ENCODE measurements at places on chromosomes 2 and 18.

GRCh38 chr2:191384829-191385228 is 139.6 kb downstream of the MYO1B start:
- DNase-seq = no peak

DNA sequence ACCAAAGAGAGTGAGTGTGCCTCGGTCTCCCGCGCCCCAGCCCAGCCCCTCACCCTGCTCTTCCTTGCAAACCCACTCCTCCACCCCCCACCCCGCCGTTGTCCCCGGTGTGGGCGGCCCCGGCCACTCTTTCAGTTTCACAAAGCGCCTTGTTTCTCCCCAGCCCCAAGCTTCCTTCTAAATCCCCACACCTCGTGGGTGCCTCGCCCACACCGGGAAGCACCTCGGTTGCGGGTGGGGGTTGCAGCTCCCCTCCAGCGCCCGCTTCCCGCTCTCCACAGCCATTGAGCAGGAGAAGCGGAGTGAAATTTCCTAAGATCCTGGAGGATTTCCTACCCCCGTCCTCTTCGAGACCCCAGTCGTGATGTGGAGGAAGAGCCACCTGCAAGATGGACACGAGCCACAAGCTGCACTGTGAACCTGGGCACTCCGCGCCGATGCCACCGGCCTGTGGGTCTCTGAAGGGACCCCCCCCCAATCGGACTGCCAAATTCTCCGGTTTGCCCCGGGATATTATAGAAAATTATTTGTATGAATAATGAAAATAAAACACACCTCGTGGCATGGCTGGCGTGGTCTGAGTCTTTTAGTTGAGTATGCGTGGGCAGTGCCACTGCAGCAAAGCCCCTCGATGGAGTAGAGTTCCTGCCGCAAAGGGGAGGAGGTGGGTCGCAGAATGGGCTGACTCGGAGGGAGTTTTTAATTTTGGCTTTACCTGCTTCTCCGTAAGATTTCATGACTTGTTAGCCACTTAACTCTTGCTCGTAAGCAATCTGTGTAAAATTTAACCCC is 848 bp downstream of the TMSB10 start:
- no peak for DNase-seq

DNA sequence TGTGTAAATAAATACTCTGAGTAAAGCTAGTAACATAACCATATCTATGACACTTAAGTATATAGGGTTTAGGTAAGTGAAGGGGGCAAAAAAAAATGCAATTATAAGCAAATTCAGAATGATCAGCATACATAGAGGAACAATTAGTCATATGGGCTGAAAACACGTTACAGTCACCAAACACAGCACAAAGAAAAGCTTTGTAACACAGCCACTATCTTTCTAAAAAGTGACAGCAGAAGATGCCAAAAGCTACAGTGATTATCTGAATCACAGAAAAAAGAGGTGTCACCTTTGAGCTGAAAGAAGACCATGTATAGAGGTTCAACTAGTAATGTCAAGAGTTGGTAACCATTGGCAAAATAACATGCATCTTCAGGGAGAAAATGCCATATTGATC is 115.5 kb downstream of the ERBB4 start:
- no peak for DNase-seq

DNA sequence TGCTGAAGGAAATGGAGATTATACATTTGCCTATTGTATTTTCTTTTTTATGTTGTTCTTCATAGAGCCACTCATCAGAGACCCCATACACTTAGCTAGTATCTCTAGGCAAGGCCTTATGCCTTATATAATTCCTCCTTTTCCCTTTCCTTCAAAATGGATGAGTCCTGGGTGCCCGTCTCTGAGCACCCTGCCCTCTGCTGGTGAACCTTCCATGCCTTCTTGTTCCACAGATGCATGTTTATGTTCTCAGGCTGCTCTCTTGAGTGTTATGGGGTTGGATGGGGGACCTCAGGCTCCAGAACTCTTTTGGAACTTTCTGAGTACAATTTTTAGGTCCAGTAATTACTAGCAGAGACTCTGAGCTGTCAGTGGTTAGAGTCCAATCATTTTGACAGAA is 368.6 kb upstream of the SPRED2 start:
- DNase-seq = no peak

DNA sequence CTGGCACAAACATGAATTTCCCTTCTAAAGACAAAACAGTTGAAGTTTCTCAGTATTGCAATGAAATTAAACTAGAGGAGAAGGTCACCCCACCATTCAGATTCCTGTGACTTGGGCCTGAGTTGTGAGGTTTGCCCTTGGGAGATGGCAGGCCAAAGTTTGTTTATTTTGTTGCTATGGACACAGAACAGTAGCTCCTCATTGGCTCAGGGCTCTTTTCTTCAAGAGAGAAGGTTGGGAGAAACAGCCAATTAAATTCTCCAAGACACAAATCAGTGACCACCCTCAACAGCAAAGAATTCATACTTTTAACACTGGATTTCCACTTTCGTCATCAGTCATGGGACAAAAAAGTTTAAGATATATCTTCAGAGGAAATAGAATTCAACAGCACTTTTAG is at the start of gene FLACC1:
TSS of gene FLACC1 (minus strand) at position 125 of the 400 bp plus-strand sequence. CDS start 5,941 bp downstream, outside the sequence.
- no peak for DNase-seq

DNA sequence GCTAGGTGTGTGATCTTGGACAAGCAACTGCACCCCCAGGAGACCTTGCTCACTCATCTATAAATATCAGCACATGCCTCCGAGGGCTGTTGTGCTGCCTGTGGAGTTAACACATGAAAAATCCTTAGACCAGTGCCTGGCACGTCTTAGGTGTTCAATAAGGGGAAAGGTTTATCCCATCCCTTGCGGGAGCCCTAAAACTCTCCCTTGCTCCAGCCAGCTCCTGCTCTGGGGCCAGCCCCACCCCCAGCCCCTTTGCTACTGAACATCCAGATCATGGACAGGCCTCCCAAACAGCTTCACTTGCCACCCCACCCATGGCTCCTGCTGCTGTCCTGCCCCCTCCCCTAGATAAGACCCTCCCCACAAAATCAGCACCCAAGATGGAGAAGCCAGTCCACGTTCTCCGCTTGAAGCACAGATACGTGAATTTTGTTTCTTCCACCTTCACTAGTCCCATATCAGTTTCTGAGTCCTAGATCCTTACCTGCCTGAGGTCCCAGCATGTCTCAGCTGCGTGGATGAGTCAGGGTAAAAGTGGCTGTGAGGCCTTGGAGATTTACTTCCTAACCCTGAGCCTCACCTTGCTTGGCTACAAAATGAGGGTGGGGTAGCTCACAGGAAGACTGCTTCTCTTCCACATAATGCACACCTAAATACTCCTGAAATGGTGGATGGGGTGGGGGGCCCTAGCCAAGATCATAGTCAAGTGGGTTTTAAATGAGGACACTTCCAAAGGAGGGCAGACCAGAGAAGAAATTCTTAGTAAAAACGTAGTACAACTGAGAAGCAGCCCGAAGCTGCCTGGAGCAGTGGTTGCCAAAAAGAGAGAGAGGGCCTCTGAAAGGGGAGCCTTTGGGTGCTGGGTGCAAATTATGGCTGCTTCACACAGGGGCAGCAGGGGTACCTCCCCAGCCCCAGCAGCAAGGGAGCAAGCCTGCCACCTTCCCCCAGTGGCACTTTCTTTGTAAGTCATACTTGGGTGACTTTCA is 40.4 kb downstream of the C1QL2 start:
- no peak for DNase-seq

DNA sequence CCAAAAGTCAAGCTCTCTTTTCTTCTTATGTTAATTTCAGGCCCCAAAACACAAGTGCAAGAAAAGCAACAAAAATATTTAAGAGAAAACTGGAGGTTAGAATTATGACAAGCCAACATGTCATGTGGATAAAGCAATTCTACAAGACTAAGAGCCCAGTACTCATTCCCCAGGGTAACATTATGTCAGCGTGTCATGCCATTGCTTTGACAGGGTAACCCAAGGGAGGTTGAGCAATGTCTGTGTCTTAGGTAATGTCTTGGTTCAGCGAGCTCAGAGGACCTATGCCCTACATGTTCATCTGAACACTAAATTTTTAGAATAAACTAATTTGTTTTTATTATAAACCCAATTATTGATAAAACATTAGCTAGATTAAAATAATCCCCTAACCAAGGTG is 173.2 kb upstream of the ZNF804A start:
- no peak for DNase-seq

- DNase-seq = no peak
These were observed 54.9 kb upstream of the MAP2 start for GRCh38 chr2:209368914-209369313.

DNA sequence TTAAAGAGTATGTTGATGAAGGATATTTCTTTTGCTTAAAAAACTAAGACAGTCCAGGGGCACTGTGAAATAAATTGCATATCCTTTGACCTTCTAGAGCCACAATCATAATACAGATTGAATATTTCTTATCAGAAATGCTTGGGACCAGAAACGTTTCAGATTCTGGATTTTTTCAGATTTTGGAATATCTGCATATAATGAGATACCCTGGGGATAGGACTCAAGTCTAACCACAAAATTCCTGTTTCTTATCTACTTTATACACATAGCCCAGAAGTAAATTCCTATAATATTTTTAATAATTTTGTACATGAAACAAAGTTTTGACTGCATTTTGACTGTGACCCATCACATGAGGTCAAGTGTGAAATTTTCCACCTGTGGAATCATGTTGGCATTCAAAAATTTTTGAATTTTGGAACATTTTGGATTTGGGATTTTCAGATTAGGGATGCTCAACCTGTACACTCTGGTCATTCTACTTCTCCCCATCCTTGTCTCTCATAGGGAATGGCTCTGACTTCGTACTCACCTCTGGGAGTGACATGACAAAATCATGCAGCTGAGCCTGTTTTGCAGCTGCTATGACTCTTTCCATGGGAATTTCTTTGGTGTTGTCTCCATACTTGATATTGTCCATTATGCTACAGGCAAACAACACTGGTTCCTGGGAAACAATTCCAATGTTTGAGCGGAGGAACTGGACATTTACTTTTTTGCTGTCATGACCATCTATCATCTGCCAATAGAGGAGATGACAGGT is 25.7 kb downstream of the G6PC2 start:
- DNase-seq = no peak

Data from hematopoietic multipotent progenitor cell treated with erythropoietin and hydrocortisone succinate and interleukin-3 and kit ligand, for 15 days (in vitro differentiated cells).